ENCODE measurements at places on chromosomes 5 and 9.

DNA sequence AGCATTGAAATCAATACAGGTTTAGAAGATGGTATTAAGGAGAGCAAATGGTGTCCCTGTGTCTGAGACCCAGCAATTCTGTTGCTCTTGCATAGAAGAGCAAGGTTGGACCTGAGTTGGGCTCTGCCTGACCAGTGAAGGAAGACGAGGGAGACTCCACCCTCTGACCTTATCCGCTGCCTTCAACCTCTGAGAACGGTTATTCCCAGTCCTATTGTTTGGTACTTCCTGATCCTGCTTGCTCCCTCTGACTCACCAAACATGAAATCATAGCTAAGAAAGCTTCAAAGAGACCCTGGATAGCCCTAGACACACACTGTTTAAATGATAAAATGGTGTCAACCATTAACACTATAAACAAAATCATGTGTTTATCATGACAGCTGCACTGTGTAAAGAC, 218.5 kb downstream of the PLK2 start:
- DNase-seq, result no peak

DNA sequence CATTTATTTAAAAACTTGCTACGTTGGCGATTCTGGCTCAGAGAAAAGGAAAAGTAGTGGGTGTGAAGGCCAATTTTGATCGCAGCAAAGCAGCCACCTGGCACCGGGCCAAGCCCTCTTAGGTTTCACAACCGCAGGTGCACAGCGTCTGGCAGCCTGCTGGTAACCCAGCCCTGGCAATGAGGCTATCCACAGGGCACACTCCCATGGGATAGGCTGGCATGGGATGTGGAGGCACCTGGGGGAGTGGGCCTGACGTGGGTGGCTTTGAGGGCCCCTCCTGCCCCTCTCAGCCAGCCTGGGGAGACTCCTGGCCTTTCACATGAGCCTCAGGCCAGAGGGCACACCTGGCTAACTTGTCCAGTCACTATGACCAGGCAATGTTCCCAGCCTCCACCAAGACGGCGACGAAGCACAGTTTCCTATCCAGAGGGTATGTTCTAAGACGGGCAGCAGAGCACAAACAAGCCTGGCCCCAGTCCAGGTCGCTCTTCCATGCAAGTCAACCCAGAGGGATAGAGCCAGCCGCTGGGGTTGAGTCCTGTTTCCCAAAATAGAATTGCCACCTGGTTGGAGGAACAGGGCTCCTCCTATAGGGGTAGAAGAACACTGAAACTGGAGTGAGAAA, 19.0 kb downstream of the CMBL start:
- DNase-seq, result peak; percentile 37

DNA sequence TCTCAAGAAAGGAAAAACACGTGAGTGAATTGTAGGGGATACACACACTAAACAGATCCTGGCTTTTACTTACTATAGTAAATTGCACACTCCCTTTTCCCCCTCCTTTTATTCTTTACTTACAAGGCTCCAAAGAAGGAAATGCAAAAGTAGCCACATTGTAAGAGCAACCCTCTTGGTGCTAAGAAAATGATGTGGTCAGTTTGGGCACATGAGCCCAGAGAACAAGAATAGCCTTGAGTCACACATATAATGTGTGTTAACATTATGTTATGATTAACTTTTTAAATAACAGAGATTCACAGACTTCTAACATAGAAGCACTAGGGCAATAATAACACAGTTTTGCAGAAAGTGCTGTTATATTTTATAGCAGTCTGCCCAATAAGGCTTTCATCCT, 48.5 kb downstream of the PCSK5 start:
- DNase-seq, result no peak

DNA sequence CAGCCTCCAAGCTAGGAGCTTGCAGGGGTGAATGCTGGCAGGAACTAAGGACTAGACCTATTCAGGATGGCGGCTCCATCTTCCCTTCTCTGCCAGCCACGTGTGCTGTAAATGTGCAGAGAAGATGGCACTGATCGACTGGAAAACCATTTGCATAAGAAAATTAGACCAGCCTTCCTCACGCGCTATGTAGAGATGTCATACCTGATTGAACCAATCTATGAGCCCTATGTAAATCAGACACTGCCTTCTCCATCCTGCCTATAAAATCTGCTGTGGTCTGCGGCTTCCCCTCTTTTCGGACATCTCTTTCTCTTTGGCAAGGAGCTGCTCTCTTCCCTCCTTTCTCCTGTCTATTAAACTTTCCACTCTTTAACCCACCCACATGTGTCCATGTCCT, 91.6 kb downstream of the NPR3 start:
- no peak for DNase-seq

GRCh38 chr5:36301858-36302603, at the start of gene RANBP3L:
Gene RANBP3L (minus strand): TSS chr5:36301902. CDS start chr5:36301416, 486 bp downstream.
- no peak for DNase-seq

- no peak for DNase-seq
Measured at GRCh38 chr5:102811972-102812371, 56.9 kb downstream of the PAM start.

GRCh38 chr5:74693191-74693590, 8.2 kb downstream of the HEXB start:
- DNase-seq, result no peak

- DNase-seq, result no peak
Measured at GRCh38 chr5:3353561-3353960, 242.1 kb upstream of the IRX1 start.

GRCh38 chr5:164301708-164302107, 796.3 kb downstream of the MAT2B start:
- DNase-seq, result no peak

DNA sequence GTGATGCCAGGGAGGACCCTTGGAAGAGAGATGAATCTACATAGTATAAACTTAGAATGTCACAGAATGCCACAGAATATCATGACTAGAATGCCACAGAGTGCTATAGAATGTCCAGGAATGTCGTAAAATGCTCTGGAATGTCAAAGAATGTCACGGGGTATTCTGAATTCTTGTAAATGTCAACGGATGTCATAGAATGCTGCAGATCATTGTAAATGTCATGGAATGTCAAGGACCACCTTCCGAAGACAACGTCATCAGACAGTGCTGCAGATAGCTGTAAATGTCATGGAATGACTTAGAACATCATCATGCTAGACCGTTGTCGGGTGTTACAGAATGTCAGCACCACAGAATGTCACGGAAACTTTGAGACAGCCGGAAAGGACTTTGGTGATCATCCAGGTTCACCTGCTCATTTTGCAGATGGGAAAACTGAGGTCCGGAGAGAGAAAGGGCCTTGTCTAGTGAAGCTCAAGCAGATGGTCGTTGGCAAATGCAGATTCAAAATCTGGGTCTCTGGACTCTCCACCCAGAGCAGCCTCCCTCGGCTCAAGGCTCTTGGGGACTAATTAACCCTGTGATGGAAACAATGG, 117.1 kb downstream of the LHX2 start:
- DNase-seq, result no peak

DNA sequence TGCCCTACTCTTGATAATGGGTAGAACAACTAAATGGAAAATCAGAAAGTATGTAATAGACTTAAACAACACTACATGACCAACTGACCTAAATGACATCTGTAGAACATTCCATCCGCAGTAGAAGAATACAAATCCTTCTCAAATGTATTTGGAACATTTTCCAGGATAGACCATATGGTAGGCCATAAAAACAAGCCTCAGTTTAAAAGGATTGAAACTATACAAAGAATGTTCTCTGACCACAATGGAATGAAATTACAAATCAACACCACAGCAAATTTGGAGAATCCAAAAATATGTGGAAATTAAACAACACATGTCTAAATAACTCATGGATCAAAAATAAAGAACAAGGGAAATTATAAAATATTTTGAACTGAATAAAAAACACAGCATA, 189.2 kb downstream of the NDUFS4 start:
- no peak for DNase-seq

GRCh38 chr5:173472784-173473278, 143.6 kb downstream of the BOD1 start:
- no peak for DNase-seq

GRCh38 chr9:22514871-22515270, 68.2 kb downstream of the DMRTA1 start:
- DNase-seq, result no peak

DNA sequence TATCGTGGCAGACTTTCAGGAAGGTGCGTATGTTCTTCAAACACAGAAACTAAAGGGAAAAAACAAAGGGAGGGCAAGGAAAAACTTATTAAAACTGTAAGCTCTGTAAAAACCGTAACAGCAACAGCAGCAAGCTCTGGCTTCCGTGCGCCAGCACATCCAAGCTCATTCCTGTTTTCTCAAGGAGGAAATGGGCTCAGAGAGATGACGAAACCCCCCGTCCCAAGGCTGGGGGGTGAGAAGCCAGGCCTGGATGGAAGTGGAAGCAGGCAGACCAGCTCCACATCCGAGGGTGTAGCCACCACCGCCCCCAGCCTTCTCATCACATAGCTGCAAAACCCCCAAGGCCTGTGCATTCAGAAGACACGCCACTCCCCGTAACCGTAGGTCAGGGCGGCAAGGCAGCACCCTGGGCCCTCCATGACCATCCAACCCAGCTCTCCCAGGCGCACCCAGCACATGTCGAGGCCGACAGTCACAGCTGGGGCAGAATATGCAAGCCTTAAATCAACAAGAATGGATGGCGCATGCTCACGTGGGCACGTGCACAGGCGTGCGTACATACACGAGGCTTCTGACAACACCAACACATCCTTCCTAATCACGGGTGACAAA, 52.8 kb downstream of the VAV2 start:
- DNase-seq, result no peak

Measured in activated CD4-positive, alpha-beta T cell treated with anti-CD3 and anti-CD28 coated beads, Interleukin-2, amount 50 U/mL, for 48 hours (primary cell).